ENCODE measurements at places on chromosomes 3 and 15. TPM values are rescaled to one million over a fixed set of nuclear protein-coding genes. Genes with fewer than 3 reads are reported as not detected.

DNA sequence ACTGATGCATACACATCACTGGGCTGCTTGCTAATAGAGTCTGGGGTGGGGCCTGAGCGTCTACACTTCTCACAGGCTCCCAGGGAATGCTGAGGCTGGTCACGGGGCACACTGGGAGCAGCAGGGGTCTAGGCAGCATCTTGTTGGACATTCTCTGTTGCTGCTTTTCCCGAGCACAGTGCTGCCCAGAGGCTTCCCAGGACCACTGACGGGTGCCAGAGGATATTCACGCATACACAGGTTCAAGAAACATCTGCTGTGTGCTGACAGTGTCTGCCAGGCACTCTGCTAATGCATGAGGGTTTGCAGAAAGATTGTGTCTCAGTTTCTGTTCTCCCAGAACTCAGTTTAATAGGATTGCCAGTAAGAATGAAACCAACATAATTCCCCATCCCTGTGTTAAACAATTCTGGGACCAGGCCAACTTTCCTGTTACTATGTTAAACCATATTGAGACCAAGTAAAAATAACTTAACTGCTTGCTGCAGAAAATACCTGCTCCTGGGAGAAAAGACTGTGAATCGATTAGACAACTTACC is 23.9 kb upstream of the BCL2L10 start:
- H3K27ac ChIP-seq: no peak overlapping the region
- H3K4me1 ChIP-seq: no peaks in the 10 kb centered on the region
- H3K4me3 ChIP-seq: no peak overlapping the region

DNA sequence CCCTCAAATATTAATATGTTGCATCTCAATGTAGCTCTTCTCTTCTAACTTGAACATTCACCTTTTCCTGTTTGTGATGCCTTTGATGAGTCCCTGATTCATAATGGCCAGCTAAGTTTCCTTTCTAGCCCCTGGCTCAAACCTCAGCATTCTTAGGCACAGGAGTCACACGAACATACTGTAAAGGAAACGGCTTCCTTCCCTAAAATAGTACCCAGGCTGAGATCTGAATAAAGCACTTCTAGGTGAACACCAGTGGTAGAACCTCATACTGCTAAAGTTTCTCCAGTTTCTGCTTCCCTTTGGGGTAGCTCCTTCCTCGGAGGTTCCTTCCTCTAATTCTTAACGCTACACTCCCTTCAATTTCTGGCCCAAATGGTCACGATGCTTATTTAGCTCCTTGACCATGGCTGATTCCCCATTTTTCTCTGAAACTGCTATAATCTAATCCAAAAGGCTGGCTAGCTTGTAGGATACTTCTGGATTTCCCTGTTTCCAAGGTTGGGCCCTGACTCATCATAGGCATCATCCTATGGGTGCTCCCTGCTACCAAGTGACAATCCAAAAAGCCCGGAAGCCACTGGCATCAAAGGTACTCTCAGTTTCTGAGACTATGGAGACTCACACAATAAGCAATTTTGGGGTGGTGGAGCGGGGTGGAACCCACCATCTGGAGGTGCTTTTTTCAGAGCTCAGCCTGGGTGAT is 2.4 kb downstream of the ANAPC13 start:
- H3K27ac ChIP-seq: peak overlapping the region; percentile 98
- peaks cover 19% of the 10 kb centered on the region for H3K36me3 ChIP-seq
- peak overlapping the region; percentile 45 for H3K4me3 ChIP-seq
- no peaks in the 10 kb centered on the region for H3K27me3 ChIP-seq

DNA sequence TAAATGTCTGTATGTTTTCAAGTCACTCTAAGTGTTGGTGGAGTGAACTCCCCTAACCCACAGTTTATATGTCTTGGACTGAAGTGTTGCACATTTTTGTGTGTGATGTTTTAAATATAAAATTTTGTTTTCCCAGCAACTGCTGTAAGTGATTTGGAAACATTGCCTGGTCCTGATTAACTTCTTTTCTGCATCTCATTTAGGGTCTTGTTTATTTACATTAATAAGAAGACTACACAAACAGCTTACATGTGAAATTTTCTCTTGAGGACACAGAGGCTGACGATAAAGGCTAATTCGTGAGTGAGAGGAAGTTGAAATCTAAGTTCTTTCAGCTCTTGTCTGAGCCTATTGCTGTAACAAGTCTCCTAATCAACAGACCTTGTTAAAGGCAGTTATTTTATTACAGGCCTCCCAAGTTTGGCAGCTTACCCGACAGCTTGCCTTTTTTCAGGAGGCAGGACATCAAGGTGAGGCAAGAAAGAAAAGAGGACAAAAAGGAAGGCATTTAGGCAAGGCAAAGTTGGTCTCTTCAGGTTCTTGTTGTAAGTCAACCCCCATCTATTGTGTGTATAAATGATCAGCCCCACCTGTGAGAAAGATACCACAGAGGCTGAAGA is 177.7 kb upstream of the NR2E3 start:
- no peak for DNase-seq
- no peaks in the 10 kb centered on the region for H3K27me3 ChIP-seq
- H3K27ac ChIP-seq: no peak overlapping the region
- no peak overlapping the region for H3K4me3 ChIP-seq
- no peaks in the 10 kb centered on the region for H3K4me1 ChIP-seq

DNA sequence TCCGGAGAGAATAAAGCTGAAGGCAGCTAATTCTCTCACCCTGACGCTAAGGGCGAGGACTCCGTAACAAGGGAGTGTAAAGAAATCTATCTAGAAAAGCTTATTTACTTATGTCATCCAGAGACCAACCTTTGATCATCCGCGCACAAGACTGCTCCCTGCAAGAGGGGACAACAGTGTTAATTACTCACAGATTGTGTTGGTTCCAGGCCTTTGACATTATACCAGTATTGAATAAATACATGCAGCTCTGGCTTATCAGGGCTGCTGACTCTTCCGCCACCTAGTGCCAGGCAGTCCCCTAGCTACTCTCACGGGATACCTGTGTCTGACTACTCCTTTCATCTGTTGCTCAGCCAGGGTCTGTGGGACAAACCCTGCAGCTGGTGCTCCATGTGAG is 211.7 kb downstream of the DTWD1 start:
- no peaks in the 10 kb centered on the region for H3K27me3 ChIP-seq
- H3K36me3 ChIP-seq: no peaks in the 10 kb centered on the region
- peaks cover 14% of the 10 kb centered on the region for H3K4me1 ChIP-seq
- no peak for DNase-seq

- peaks cover 20% of the 10 kb centered on the region for H3K27me3 ChIP-seq
- H3K36me3 ChIP-seq: no peaks in the 10 kb centered on the region
- H3K27ac ChIP-seq: peak overlapping the region; percentile 92
- DNase-seq: no peak
- peak overlapping the region; percentile 89 for H3K4me3 ChIP-seq
Measured at GRCh38 chr15:37100966-37101215, 542 bp upstream of the MEIS2 start.

DNA sequence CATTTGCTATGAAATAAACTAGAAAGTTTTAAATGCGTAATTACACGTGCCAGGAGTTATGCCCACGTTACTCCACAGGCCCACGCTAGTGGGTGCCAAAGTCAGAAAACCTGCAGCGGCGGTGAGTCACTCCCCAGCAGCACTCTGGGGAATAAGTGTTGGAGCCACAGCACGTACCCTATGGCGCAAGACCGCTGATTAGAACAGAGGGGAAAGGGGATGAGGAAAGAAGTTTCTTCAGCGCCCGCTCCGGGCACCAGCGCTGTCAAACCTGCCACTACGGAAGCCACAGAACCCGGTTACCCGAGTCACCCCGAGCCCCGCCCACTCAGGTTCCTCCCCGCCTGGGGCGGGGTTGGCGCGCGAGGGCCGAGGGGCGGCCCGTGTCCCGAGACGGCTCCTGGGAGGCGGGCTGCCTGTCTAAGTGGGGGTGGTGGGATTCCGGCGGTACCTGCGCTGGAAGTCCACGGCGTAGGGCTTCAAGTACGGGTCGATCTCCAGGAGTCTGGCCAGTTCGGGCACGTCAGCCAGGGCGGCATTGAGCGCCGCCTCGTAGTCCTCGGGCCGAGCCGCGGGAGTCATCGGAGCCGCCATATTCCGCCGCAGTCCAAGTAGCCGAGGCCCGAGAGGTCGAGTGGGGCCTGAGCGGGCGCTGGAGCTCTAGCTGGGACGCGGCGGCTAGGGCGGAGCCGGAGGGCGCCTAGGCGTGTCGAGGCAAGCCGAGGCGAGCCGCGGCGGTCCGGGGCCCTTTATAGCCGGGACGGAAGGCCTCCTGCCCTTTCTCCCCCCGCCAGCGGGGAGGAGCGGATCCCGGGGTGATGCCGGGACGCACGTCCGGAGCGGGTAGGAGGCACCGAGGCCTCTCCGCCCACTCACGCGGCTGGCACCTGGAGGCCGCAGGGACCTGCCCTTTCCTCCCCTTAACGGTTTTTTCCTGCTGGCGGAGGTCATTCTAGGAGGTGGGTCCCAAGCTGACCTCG is at the start of gene GBE1:
TSS of gene GBE1 (minus strand) at position 722 of the 980 bp plus-strand sequence. CDS start at position 594, 128 bp downstream.
- peak within 1 kb of the TSS; percentile 99 for H3K27ac ChIP-seq
- DNase-seq: peak; percentile 86
- H3K4me3 ChIP-seq: peak within 1 kb of the TSS; percentile 82
- no peaks in the 10 kb centered on the region for H3K27me3 ChIP-seq
- peaks cover 14% of the 10 kb centered on the region for H3K4me1 ChIP-seq
- no peaks in the 10 kb centered on the region for H3K36me3 ChIP-seq

- H3K27ac ChIP-seq: no peak overlapping the region
- H3K4me3 ChIP-seq: no peak overlapping the region
- H3K27me3 ChIP-seq: no peaks in the 10 kb centered on the region
- H3K4me1 ChIP-seq: peaks cover 5% of the 10 kb centered on the region
- no peaks in the 10 kb centered on the region for H3K36me3 ChIP-seq
Measured at GRCh38 chr15:64237677-64238076, 74.9 kb upstream of the PPIB start.

- no peak for DNase-seq
- no peaks in the 10 kb centered on the region for H3K4me1 ChIP-seq
- H3K27me3 ChIP-seq: no peaks in the 10 kb centered on the region
- H3K4me3 ChIP-seq: no peak overlapping the region
- no peak overlapping the region for H3K27ac ChIP-seq
- H3K36me3 ChIP-seq: no peaks in the 10 kb centered on the region
Measured at GRCh38 chr3:100833483-100833882, 124.2 kb downstream of the TFG start.

- DNase-seq: no peak
- no peaks in the 10 kb centered on the region for H3K36me3 ChIP-seq
- H3K27me3 ChIP-seq: peaks cover 20% of the 10 kb centered on the region
- H3K27ac ChIP-seq: no peak overlapping the region
- H3K4me3 ChIP-seq: no peak overlapping the region
- H3K4me1 ChIP-seq: no peaks in the 10 kb centered on the region
Measured at GRCh38 chr3:10467904-10468612, 37.3 kb downstream of the ATP2B2 start.

GRCh38 chr15:57036352-57036751 is 117.9 kb downstream of the TCF12 start:
- H3K4me1 ChIP-seq: peaks cover 10% of the 10 kb centered on the region
- no peaks in the 10 kb centered on the region for H3K36me3 ChIP-seq
- no peak for DNase-seq
- H3K4me3 ChIP-seq: no peak overlapping the region

GRCh38 chr3:179027326-179027900 is 44.2 kb downstream of the ZMAT3 start:
- H3K4me1 ChIP-seq: peaks cover 13% of the 10 kb centered on the region
- no peaks in the 10 kb centered on the region for H3K27me3 ChIP-seq
- peak; percentile 81 for DNase-seq

- DNase-seq: peak; percentile 31
- no peak overlapping the region for H3K27ac ChIP-seq
- peaks cover 4% of the 10 kb centered on the region for H3K27me3 ChIP-seq
- no peak overlapping the region for H3K4me3 ChIP-seq
Measured at GRCh38 chr15:70198441-70199123, 100.9 kb upstream of the TLE3 start.

GRCh38 chr15:59862191-59863155 is 141.6 kb upstream of the FOXB1 start:
- H3K27ac ChIP-seq: no peak overlapping the region
- peaks cover 2% of the 10 kb centered on the region for H3K27me3 ChIP-seq
- no peak for DNase-seq
- H3K36me3 ChIP-seq: no peaks in the 10 kb centered on the region
- no peaks in the 10 kb centered on the region for H3K4me1 ChIP-seq

- no peaks in the 10 kb centered on the region for H3K27me3 ChIP-seq
- no peaks in the 10 kb centered on the region for H3K36me3 ChIP-seq
- no peaks in the 10 kb centered on the region for H3K4me1 ChIP-seq
- H3K4me3 ChIP-seq: no peak overlapping the region
- H3K27ac ChIP-seq: no peak overlapping the region
Measured at GRCh38 chr15:37261685-37262084, 161.3 kb upstream of the MEIS2 start.

DNA sequence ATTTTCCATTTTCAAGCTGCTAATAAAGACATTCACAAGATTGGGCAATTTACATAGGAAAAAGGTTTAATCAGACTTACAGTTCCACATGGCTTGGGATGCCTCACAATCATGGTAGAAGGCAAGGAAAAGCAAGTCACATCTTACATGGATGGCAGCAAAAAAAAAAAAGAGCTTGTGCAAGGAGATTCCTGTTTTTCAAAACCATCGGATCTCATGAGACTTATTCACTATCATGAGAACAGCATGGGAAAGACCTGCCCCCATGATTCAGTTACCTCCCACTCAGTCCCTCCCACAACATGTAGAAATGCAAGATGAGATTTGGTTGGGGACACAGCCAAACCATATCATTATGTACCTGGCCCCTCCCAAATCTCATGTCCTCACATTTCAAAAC is 202.0 kb downstream of the FNDC3B start:
- H3K36me3 ChIP-seq: peaks cover 12% of the 10 kb centered on the region
- DNase-seq: no peak
- no peak overlapping the region for H3K4me3 ChIP-seq
- H3K4me1 ChIP-seq: peaks cover 5% of the 10 kb centered on the region

- H3K27me3 ChIP-seq: no peaks in the 10 kb centered on the region
- no peak for DNase-seq
- peaks cover 5% of the 10 kb centered on the region for H3K36me3 ChIP-seq
Measured at GRCh38 chr3:58416191-58416590, 17.4 kb downstream of the PDHB start.

DNA sequence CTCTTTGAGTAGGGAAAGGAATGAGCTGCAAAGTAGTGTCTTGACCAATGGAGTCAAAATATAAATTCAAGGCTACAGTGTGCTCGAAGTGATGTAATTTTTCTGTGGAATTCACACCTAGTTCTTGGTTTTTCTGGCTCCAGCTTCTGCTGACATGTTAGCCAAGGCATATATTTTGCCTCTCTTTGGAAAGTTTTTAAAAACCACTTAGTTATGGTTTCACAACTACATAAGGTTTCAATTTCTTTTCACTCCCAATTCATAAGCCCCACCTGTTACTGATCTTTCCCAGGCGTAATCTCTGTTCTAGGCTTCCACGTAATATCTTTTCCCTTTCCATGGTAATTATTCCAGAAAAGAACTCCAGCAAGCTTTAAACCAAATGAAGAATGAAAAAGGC is 46.9 kb downstream of the GADL1 start:
- no peak overlapping the region for H3K27ac ChIP-seq
- no peak overlapping the region for H3K4me3 ChIP-seq
- no peaks in the 10 kb centered on the region for H3K27me3 ChIP-seq
- no peaks in the 10 kb centered on the region for H3K36me3 ChIP-seq
- H3K4me1 ChIP-seq: no peaks in the 10 kb centered on the region

GOLGA8M gene
- total RNA-seq: 1.5 TPM

DNAH1 gene
- total RNA-seq: 2.3 TPM

CCR5 gene
- not detected for total RNA-seq

MYLK gene
- 53.6 TPM for total RNA-seq

SPINT1 gene
- total RNA-seq: 30.1 TPM

ATP2B2 gene
- total RNA-seq: 0.05 TPM

GOLGA6L10 gene
- 0.30 TPM for total RNA-seq

EFHB gene
- 0.94 TPM for total RNA-seq

Data from astrocyte (in vitro differentiated cells and primary cell).